ENCODE measurements at places on chromosomes 7 and 10.
A peak's percentile ranks its signal among the peaks of the same experiment; 100 is the strongest.

DNA sequence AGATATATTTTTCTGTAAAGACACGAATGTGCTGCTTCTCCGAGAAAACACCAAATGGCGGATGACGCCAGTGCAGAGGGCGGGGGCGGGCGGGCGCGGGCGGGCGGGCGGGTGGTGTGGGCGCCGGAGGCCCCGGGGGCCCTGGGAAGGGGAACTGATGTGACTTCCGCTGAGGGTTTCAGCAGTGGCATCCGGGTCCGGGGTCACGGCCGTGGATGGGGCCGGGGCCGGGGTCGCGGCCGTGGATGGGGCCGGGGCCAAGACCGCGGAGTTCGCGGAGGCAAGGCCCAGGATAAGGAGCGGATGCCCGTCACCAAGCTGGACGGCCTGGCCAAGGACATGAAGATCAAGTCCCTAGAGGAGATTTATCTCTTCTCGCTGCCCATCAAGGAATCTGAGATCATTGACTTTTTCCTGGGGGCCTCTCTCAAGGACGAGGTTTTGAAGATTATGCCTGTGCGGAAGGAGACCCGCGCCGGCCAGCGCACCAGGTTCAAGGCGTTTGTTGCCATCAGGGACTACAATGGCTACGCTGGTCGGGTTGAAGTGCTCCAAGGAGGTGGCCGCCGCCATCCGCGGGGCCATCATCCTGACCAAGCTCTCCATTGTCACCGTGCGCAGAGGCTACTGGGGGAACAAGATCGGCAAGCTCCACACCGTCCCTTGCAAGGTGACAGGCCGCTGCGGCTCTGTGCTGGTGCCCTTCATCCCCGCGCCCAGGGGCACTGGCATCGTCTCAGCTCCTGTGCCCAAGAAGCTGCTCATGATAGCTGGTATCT is 20.3 kb upstream of the IGF2BP3 start:
- DNase-seq = no peak

GRCh38 chr7:149728491-149729375 is 44.7 kb downstream of the ZNF467 start:
- no peak for DNase-seq

DNA sequence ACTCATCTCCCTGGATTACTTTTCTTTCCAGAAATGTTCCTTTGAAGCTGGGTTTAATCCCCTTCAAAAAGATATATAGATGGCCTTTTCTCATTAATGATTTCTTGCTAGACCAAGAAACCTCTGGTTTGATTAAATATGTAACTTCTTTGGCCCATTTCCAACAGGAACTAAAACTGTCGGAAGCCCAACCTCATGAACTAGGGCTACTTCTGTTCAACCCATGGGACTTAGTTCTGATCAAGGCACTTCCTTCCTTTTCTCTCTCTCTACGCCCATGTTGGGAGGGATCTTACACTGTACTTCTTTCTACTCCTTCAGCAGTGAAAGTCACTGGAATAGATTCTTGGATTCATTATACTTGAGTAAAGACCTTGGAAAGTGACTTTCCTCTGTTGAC is 83.6 kb downstream of the TMEM106B start:
- no peak for DNase-seq

DNA sequence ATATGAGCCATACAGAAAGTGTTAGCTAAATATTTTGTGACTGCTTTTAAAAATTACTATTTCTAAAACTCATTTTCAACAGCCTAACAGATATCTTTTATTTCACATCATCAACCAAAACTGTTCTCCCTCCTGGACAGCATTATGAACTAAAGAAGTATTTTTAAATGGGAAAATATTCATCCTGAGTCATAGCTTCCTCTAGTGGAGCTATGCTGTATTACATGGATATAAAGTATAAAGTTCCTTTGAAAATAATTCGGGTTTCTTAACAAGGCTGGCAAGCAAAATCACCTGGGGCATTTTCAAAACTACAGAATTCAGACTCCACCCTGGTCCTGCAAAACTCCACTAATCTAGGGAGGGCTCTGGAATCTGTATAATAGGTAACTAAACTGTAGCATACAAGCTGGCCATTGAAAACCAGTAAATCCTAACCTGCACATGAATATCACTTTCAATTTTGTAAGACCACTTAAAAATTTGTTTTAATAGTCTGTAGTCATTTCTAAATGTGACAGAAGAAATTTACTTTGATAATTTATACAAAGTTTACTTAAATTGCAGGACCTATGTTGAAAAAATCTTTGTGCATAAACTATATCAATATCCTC is 53.5 kb downstream of the SCIN start:
- DNase-seq = peak; percentile 25

DNA sequence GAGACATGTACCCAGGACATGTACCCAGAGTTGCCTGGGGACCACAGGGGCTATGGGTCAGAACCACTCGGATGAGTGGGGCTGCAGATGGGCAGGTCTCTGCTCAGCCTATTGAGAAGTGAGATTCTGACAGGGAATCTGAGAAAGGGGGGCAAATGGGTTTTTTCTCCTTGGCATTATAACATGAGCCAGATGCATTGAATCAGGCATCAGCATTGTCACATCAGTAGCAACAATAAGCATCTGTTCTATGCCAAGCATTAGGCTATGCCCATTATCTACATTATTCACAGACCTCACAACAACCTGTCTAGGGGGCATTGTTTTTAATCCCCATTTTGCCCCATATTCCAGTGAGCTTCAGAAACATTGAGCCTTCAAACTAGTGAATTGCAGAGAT is 108.2 kb downstream of the PLCE1 start:
- no peak for DNase-seq

- DNase-seq = no peak
Measured at GRCh38 chr7:116799916-116800315, 62.5 kb upstream of the CAPZA2 start.

- DNase-seq = no peak
Measured at GRCh38 chr7:71414490-71414889, 282.5 kb downstream of the GALNT17 start.

GRCh38 chr10:131656009-131656408 is 244.8 kb upstream of the PPP2R2D start:
- DNase-seq = no peak

GRCh38 chr10:118031351-118032075 is 15.2 kb downstream of the RAB11FIP2 start:
- no peak for DNase-seq
